ENCODE measurements at places on chromosomes 12 and 14.
A peak's percentile ranks its signal among the peaks of the same experiment; 100 is the strongest.

- DNase-seq, result no peak
Measured at GRCh38 chr12:62660756-62661155, 194.1 kb downstream of the MON2 start.

- no peak for DNase-seq
Measured at GRCh38 chr12:31890295-31891285, 68.6 kb upstream of the RESF1 start.

GRCh38 chr12:49627752-49628360 lies 4.5 kb downstream of the PRPF40B start:
- DNase-seq, result no peak

GRCh38 chr12:25065035-25065434 lies 116.1 kb upstream of the BCAT1 start:
- no peak for DNase-seq

- peak; percentile 18 for DNase-seq
Measured at GRCh38 chr14:70907996-70908934, 1.0 kb downstream of the PCNX1 start.

- no peak for DNase-seq
Measured at GRCh38 chr12:76260390-76260748, 87.8 kb downstream of the BBS10 start.

DNA sequence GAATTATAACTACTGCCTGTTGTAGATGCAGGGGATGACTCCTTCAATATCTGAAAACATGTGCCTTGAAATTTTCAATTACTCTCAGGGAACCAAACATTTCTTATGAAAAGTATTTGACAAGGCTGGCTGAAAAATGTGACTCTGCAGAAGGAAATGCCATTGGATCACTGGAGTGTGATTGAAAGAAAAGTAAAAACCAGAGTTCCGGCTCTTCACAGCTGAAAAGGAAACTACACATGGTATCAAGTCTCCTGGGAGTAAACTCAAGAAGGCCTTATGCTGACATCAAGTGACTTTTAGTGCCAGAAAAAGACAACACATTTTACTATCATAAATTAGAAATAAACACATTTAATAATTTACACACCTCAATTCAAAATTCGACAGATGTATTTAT lies 693.0 kb downstream of the LRFN5 start:
- no peak for DNase-seq

All from SK-N-DZ (cell line).